Glomerular endothelial cell (primary cell): ENCODE measurements at places on chromosomes 11 and 22. TPM values are rescaled to one million over a fixed set of nuclear protein-coding genes. Genes with fewer than 3 reads are reported as not detected.

Gene ADM
- total RNA-seq = 87.0 and 170 TPM in 2 replicates

GRCh38 chr22:17501679-17502285 is 61.5 kb upstream of the SLC25A18 start:
- peak; percentile 68 for DNase-seq

Gene PRR33
- not detected in 2 replicates for total RNA-seq

- DNase-seq = no peak
Measured at GRCh38 chr11:67355023-67355793, 1.9 kb upstream of the POLD4 start.

DNA sequence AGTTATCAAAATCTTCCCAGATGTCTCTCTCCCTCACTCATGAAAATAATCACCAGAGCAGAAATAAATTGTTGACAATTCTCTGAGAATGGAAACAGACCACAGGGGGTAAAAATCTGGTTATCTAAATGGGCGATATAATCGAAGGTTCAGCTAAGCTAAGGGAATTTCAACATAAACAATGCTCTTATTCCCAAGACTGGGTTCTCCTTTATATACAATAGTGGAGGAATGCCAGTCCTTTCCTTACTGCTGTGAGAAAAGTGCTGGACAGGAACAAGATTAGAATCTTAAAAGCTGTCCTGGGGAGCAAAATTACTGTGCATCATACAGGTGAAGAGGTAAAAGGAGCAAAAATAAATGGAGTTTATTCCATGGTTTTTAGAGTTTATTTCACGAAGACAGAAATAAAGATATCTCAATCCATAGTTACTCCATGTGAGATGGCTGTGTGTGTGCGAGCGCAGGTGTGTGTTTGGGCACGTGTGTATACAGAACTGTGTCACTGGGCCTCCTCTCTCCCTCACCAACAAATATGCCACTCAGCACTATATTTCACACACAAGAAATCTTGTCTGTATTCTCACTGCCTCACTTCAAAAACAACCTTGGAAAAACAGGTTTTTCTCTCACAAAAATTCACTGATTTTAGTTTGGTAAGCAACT is 385.6 kb downstream of the DCDC1 start:
- no peak for DNase-seq

- DNase-seq = no peak
Measured at GRCh38 chr11:12397931-12398334, 20.6 kb downstream of the PARVA start.

DNA sequence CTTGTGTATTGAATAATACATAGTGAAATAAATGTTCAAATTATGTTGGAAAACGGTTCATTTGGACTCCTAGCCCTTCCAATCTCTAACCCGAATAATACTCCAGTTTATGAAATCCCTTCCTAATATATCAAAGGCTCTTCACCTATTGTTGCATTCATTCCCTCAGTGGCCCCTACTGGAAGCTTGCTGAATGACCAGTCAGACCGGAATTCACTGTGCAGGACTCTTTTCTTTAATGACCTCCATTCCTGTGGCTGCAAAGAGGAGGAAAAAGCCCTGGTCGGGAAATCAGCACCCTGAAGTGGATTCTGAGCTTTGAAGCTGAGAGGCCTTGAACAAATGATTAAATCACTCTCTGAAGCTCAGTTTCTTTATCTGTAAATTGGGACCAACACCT is 19.1 kb upstream of the RCN1 start:
- no peak for DNase-seq

Gene KCNK7
- total RNA-seq = 0.58 TPM in 1 of 2 replicates, not detected in the other

- no peak for DNase-seq
Measured at GRCh38 chr11:2769409-2770095, 69.8 kb upstream of the KCNQ1OT1 start.

DNA sequence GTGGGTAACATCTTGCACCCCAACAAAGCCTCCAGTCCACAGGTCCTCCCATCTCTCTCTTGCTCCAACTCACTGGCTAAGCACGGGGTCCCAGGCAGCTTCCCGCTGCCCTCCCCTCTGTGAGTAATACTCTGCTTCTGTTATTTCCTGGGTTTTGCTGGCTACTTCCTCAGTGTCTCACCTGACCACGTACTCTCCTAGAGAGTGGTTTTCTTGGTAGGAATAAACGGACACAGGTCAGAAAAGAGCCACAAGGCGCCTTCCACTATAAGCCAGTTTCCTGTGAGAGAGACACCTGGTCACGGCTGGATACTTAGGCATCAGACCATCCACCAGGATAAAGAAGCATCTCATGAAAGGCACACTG is 36.0 kb downstream of the ARRB1 start:
- DNase-seq = no peak

Gene C1QTNF5
- 113 and 153 TPM in 2 replicates for total RNA-seq
